ENCODE measurements at places on chromosomes 4 and X. TPM values are rescaled to one million over a fixed set of nuclear protein-coding genes. Genes with fewer than 3 reads are reported as not detected.

GRCh38 chr4:158371158-158371557, 150.5 kb upstream of the RXFP1 start:
- DNase-seq: no peak

DNA sequence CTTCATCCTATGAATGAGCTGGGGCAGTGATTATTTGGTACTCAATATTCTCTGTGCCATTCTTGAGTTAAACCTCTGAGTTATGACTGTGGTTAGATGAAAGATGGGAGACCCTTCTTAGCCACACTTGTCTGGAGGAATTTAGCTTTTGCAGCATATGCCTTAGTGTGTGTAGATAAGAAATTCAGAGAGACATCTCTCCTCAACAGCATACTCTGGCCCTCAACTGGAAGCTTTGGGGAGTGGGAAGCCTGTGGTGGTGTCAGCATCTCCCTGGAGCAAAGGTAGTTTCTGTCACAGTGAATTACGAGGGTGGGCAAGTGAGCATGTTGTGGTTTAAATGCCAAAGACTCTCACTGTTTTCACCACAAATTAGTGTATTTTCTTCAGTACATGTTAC, 58.7 kb downstream of the UGT2A3 start:
- DNase-seq: no peak

GRCh38 chr4:40427128-40427527, 92.0 kb downstream of the CHRNA9 start:
- no peak for DNase-seq

GRCh38 chr4:53674903-53675302, 83.6 kb upstream of the LNX1 start:
- no peak for DNase-seq

GRCh38 chrX:20300822-20301221, 34.1 kb upstream of the RPS6KA3 start:
- DNase-seq: no peak

DNA sequence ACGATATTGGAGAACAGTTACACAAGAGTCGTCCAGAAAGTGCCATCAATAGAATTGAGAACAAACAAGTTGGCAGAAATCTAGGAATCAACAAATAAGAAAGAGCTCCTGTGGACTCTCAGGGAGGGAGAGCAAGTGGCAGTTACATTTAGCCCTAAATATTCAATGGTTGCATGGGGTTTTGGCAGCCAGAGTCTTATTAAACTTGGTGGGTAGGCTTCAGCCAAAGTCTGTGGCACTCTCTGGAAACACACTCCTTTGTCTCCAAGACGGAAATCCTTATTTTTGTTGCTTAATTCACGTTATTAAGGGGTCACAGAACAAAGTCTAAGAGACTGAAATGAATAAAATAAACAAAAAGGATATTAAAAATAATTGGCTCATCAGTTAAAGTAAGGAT, 742.2 kb upstream of the ATOH1 start:
- DNase-seq: no peak

- no peak for DNase-seq
These were observed 1.1 kb downstream of the BMPR1B start for GRCh38 chr4:94758700-94759399.

- DNase-seq: no peak
These were observed 20.5 kb downstream of the PAGE2 start for GRCh38 chrX:55109306-55109705.

The NUDT11 gene
- 0.08 TPM for total RNA-seq

The SPARCL1 gene
- 5.1 TPM for total RNA-seq

The MAGED4 gene
- not detected for total RNA-seq

The PF4V1 gene
- not detected for total RNA-seq

The NDST4 gene
- not detected for total RNA-seq

Measured in left lobe of liver (tissue), 2 donors.